ENCODE measurements at places on chromosomes 2 and 18. TPM values are rescaled to one million over a fixed set of nuclear protein-coding genes. Genes with fewer than 3 reads are reported as not detected.

The VWA3B gene
- total RNA-seq: not detected

The NLRC4 gene
- total RNA-seq: not detected

The PLCL1 gene
- total RNA-seq: 1.6 TPM

The SOX11 gene
- total RNA-seq: not detected

The CCDC68 gene
- not detected for total RNA-seq
